Foreskin keratinocyte (primary cell): ENCODE measurements at places on chromosomes 11 and 22. TPM values are rescaled to one million over a fixed set of nuclear protein-coding genes. Genes with fewer than 3 reads are reported as not detected.

DNA sequence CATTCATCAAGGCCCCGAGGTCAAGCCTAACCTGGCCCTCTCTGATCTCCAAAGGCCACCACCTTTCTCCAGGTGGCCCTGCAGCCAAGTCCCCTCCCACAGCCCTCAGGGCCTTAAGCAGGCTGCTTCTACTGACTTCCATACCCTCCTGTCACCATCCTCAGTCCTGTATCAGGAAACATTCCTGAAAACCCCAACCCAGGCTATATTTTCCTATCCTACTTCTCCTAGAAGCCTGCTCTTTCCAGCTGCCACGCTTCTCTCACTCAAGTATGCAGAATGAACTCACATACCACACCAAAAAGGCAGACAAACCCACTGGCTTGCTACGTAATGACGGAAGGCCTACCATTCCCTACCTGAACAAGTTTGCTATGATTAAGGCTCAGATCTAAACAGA lies 23.6 kb downstream of the MORC2 start:
- no peak for DNase-seq

DNA sequence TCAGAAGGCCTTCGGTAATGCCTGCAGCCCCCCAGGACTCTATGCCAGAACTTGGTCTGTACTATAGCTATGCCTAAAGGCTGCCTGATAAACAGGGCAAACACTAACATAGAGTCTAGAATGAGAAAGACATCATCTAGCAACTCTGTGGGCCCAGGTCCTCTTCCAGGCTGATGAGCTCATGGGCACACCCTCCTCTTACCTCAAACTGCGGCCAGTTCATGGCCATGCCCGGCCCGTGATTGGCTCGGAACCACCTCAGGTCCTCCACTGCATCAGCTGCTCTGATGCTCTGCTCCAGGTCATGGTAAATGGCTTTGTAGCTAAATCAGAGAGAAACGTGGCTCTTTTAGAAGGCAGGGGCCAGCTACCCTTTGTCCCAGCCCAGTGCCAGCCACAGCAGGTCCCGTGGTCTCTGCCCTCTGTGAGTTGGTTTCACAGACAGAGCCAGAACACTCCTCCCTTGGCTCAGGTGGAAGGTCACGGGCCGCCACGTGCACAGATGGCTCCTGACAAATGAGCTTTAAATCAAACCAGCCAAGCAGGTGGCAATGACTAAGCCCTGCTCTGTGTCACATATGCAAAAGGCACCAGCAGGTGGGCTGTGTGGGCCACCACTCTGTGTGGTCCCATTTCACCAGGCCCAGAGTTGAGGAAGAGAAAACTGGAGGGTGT lies 25.0 kb upstream of the ARFGAP3 start:
- no peak for DNase-seq

DNA sequence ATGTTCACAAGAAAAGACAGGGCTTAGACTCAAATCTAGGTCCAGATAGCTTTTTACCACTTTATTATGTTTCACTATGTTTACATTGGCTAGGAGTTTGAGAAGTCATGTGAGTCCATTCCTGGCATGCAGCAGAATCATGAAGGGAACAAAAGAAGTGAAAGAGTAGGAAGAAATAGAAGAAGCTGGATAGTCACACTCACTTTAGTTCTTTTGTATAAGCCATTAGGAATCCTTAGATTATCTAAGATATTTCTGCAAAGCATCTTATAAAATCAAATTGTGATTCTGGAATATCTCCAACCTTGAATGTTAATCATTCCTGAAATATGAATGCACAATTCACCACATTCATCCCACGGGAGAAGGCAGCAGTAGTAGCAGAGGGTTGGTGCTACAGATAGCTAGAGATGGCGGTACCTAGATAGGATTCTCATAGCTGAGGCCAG lies 31.9 kb downstream of the MAML2 start:
- DNase-seq: no peak

GRCh38 chr11:68375337-68375736 lies 62.9 kb downstream of the LRP5 start:
- no peak for DNase-seq

DNA sequence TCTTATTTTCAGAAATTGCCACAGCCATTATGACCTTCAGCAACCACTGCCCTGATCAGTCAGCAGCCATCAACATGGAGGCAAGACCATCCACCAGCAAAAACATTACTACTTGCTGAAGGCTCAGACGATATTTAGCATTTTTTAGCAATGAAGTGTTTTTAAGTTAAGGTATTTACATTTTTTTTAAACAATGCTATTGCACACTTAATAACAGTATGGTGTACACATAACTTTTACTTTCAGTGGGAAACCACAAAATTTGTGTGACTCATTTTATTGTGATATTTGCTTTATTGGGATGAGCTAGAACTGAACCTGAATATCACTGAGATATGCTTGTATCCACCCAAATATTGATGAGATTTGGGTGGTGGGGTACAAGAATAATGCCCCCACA lies 110.9 kb downstream of the TSPAN18 start:
- no peak for DNase-seq

- DNase-seq: no peak
These were observed 14.7 kb downstream of the GRIK4 start for GRCh38 chr11:120526241-120526640.

- DNase-seq: no peak
These were observed 960.1 kb downstream of the NTM start for GRCh38 chr11:132330515-132330914.

GRCh38 chr11:65792456-65792855 lies 5.6 kb downstream of the OVOL1 start:
- no peak for DNase-seq

DNA sequence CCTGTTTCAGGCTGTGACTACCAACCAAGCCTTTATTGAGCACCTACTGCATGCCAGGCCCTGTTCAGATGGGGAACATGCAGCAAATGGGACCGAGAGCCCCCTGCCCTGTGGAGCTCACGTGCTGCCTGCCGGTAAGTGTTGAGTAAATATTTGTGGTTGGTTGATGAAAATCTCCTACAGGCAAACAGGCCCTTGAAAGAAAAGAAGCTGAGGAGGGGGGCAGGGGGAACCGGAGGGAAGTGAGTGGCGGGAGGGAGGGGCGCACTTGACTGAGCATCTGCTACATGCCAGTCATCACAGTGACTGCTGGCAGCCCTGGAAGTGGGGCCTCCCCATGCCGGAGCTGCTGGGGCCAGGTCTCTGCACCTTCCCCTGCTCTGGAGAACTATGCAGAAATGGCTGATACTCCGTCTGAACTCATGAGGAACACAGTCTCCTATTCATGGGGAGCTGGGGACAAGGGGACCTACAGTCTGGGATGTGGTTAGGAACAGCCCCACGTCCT lies 34.2 kb downstream of the MACROD1 start:
- no peak for DNase-seq

GRCh38 chr11:123238297-123238696 lies 43.2 kb upstream of the CLMP start:
- DNase-seq: no peak

DNA sequence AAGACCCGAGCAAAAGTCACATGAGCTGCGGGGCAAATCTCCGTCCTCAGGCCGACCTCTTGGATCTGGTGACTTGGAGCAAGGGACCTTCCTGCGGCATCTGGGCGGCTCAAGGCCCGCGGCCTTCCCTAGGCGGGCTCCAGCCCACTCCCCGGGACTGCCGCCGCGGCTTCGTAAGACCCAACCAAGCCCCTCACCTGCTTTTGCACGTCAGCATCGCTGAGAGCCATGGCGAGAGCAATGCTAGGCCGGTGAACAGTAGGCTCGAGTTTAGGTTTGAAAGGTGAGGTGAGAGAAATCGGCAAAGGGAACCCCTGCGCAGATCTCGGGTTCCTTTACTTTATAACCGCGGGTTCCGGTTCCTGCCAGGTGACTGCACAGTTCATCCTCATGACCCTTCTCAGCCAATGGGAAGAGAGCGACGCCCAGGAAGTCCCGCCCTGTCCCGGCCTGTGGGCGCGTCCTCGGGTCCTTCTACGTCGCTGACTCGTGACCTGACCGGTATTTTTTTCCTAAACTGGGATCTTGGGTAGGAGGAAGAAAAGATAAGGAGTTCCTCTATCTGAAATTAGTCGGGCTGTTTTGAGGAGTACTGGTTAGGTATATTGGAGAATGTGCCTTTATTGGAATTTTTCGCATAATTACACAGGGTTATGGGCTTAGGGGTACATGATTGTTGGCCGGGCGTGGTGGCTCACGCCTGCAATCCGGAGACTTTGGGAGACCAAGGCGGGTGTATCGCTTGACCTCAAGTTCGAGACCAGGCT lies at the start of gene ATP6V1E1:
TSS of gene ATP6V1E1 (minus strand) at position 344 of the 767 bp plus-strand sequence. CDS start at position 230, 114 bp downstream.
- peak; percentile 88 for DNase-seq

DNA sequence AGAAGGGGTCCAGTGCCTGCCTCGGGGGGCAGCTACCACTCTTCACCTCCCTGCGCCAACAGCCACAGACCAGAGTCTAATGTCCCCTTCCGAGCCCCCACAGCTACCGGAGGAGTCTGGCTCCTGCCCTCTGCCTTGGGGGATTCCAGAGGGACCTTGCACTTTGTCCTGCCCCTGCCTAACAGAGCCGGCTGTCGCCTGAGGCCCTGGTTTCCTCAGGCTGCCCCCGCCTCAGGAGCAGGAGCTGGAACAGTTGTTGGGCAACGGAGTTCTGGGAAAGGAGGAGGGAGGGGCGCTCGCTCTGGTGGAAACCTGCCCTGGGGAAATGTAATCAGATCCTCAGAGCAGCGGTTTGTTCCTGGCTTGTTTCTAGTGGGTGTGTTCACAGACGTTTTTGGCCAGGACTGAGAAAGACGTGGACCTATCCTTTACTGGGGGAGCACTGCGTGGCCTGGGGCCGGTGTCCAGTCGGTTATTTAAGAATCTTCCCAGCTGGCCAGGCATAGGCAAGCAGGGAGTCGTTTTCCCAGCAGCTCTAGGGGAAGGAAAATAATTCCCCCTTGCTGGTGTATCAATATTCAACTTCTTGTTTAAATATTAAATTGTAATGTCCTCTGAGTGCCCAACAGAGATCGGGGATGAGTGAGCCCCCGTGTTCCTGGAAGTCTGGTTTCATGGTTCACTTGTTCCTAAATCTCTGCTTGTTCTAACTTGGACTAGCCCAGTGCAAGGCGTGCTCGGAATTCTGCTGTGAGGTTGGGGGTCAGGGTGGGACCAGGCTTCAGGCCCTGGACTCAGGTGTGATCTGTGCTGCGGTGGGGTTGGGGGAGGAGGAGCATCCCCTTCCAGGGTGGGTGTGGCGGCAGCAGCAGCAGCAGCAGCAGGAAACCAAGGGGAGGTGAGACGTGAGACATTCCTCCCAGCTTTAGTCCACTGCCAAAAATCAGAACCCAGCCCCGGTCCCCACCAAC lies 32.1 kb downstream of the A4GALT start:
- peak; percentile 46 for DNase-seq

DNA sequence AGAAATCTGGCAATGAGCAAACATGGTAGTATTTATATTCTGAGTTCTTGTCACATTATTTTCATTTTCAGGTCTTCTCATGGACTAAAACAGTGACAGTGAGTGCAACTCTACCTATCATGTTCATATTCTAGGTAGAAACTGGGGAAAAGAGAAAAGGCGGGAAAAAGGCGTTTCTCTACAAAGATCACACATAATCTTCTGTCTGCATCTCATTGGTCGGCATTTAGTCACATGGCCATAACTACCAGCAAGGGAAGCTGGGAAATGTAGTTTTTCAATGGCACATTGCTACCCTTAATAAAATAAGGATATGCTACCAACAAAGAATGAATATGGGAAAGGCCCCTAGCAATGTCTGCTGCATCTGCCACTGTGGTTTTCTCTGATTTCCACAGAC lies 57.6 kb upstream of the B3GAT1 start:
- no peak for DNase-seq

- DNase-seq: no peak
These were observed 1.3 kb upstream of the MLC1 start for GRCh38 chr22:50086526-50086925.

DNA sequence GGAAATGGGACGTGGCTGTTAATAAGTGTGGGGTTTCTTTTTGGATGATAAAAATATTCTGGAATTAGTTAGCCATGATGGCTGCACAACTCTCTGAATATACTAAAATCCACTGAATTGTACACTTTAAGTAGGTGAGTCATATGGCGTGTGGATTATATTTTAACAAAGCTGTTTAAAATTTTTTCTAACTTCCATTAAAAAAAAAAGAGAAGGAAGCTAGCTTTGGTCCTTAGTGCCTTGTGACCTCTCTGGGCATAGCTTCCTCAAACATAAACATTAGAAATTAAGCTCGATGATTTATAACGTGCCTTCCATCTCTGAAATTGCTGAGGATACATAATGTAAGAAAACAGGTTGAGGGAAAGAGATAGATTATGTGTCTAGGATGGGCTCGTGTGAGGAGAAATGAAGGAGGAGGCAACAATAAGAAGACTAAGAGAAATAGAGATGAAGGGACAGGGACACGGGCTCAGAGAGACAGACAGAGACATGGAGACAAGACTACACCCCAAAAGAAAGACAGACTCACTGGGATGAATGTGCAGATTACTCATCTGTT lies 20.0 kb downstream of the IRAG1 start:
- no peak for DNase-seq

- no peak for DNase-seq
These were observed 1185.4 kb downstream of the LRRC4C start for GRCh38 chr11:40274017-40274416.

DNA sequence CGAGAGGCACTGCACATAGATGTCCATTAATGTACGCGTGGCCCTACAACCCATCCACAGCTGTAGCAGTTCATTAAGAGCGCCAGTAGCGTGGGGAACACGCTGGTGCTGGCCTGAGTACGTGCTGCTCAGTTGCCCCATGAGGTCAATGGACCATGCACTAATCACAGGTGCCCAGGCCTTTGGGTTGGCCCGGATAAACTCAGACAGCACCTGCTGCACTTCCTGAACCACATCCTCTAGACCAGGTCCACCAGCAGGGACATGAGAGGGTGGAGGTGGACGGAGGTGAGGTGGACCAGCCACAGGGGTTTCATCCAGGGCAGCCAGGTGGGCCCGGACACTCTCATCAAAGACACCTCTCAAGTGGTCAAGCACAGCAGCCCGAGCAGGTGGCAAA lies 3.1 kb upstream of the GANAB start:
- DNase-seq: no peak

DNA sequence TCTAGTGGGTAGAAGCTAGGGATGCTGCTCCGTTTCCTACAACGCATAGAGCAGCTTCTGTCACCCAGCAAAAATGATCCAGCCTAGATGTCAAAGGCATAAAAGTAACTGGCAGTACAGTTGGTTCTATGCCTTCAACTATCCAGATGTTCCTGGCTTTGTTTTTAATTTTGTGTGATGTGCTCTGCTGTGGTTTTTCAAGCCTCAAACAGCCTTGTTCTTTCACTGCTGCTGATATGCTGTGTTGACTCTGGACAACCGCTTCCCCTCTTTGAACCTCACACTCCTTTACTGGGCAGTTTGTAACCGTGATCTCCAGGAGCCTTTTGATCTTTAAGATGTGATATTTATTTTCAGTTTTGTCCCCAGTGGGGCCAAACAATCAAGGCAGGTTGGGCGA lies 116.4 kb downstream of the SEZ6L start:
- no peak for DNase-seq

- DNase-seq: no peak
These were observed 239.3 kb upstream of the POU2AF2 start for GRCh38 chr11:111006227-111006626.

GRCh38 chr11:76553554-76554476 lies 109.0 kb downstream of the EMSY start:
- no peak for DNase-seq

The SCO2 gene
- 1.5 and 1.8 TPM in 2 replicates for polyA plus RNA-seq

The ACRV1 gene
- not detected in 2 replicates for polyA plus RNA-seq

The RIN1 gene
- 42.0 and 43.8 TPM in 2 replicates for polyA plus RNA-seq

The GNG3 gene
- polyA plus RNA-seq: 0.06 and 0.09 TPM in 2 replicates

The C11orf52 gene
- polyA plus RNA-seq: 1.5 and 3.0 TPM in 2 replicates

The TMPRSS13 gene
- polyA plus RNA-seq: 0.06 and 0.09 TPM in 2 replicates

The IFITM1 gene
- polyA plus RNA-seq: 615 and 795 TPM in 2 replicates

The DNAJB7 gene
- polyA plus RNA-seq: not detected in 2 replicates

The PIWIL4 gene
- 0.20 and 0.21 TPM in 2 replicates for polyA plus RNA-seq

The APOL6 gene
- 2.8 and 3.0 TPM in 2 replicates for polyA plus RNA-seq

The MUC5B gene
- polyA plus RNA-seq: not detected in 2 replicates

The OR2AG1 gene
- not detected in 2 replicates for polyA plus RNA-seq

The NRXN2 gene
- not detected in 2 replicates for polyA plus RNA-seq
